Thoracic aorta (tissue), 2 donors: ENCODE measurements at places on chromosomes 2 and 18.

GRCh38 chr2:98727369-98728087 is 3.4 kb downstream of the MGAT4A start:
- no peak for DNase-seq

DNA sequence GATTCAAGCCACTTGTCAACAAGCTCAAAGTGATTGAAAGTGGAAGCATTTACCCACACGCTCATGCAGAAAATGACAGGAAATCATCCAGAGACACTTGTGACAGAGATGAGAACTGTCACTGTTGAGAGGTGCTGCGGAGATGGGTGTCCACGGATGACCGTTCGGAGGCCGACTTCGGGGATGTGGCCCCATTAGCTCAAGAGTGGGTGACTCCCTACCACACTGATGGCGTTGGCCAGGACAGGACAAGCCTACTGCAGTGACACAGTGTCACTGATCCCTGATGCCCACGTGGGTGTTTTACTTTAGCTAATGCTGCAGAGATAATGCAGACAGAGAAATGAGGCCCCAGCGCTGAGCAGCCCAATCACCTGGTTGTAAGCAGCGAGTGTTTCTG is 81.5 kb upstream of the YWHAQ start:
- DNase-seq = no peak

DNA sequence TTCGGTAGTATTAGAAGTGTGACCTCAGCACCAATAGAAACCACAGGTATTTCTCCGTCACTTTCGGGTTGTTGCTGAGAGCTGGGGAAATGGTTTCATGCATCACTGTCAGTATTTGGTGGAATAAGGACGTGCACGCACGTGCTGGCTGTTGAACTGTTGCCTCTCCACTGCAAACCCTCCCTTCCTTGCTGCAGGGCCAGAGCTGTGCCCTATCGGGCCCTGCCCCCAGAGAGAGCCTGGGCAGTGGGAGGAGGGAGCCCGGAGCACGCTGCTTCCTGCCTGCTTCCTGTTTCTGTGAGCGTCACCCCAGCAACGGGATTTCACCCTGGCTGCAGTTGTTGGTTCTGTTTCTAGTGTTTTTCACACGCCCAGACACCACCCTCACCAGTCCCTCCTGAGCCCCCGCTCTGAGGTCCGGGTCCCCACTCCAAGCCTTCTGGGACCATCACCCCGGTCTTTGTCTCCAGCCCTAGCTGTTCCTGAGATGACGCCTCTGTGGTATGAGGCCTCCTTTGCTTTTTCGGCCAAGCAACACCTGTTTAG is 47.4 kb downstream of the LRRFIP1 start:
- peak; percentile 57 for DNase-seq

DNA sequence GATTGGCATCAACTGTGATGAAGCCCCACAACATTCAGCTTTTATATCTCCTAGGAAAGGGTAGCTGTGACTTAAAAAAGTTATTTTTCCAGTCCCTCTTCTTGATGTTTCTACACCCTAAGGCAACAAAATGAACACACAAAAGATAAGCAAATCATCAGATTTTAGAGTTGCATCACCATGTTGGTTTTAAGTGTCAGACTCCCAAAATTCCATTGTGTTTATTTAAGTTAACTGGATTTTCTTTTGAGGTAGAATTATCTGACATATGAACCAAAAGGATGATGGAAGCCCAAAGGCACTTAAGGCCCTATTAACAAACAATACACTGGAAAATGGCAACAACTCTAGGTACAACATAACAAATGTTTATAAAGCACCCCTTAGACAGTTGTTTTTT is 261.7 kb upstream of the SLC39A10 start:
- DNase-seq = no peak
